Karpas-422 (cell line): ENCODE measurements at places on chromosomes 13 and 19.

GRCh38 chr13:72523593-72523992, 203.8 kb downstream of the MZT1 start:
- DNase-seq, result no peak

- DNase-seq, result no peak
Measured at GRCh38 chr19:17471410-17472125, 1.2 kb downstream of the SLC27A1 start.

DNA sequence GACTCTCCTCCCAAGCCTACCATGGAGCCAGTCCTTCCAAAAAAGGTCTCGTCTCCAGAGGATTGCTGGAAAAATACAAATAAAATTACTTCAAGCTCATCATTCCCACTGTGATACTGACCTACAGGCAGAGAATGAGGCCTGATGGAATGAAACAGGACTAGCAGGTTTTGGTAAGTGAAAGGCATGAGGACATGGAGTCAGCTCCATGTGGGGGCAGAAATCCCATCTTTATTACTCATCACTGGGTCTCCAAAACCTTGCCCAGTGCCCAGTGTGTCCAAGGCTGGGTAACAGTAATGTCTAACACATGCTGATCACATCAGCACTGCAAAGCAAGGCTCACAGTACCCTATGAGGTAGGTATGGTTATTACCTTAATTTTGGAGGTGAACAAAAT, 235.4 kb downstream of the DNAJC15 start:
- DNase-seq, result no peak

DNA sequence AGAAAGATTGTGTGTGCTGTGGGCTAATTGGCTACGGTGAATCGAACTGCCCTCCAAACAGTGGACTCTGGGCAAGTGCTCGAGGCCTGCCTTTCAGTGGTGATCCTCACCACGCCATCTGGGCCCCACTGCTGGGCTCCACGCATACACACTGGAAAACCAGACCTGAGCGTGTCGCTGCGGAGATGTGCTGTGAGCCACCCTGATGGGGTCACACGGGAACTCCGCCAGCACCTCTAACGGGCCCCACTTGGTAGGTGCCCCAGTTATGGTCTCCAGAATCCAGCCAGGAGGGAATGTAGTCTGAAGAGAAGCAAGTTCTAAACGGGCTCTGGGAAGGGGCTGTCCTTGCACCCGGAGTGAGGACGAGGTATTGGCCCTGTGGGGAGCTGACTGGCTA, 39.3 kb downstream of the C13orf46 start:
- DNase-seq, result no peak
